Fibroblast of gingiva (primary cell): ENCODE measurements at places on chromosomes 2 and 18.

GRCh38 chr2:47654790-47655562 is 128.0 kb upstream of the MSH6 start:
- DNase-seq: no peak

DNA sequence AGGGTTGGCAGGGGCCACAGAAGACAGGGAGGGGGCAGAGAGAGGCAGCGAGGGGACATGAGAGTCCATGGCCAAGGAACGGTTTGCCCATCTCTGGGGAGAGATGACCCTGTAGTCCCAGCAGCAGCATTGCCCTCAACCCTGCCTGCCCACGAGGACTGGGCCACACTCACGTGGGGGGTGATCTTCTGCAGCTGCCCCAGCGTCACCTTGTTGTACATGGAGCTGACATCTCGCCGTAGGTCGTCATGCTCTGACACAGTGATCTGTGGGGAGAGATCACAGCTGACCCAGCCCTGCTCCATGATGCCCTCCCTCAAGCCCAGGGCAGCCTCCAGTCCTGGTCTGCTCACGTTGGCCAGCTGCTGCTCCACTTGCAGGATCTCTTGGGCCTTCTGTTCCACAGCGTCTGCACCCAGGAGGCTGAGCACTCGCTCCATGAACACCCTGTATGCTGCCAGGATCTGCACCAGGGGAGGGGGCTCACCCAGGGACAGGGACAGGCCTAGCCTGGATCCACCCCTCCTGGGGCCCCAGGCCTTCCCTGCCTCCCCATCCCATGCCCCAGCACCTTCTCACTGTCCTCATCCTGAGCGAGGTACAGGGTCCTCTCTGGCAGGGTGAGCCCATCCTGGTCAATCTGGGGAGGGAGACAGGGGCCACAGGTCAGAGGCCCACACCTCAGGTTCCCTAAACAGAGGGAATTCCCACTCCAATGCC is 2.8 kb downstream of the ECEL1 start:
- DNase-seq: no peak

- DNase-seq: peak; percentile 85
These were observed 166.3 kb downstream of the NRP2 start for GRCh38 chr2:205848601-205849000.

DNA sequence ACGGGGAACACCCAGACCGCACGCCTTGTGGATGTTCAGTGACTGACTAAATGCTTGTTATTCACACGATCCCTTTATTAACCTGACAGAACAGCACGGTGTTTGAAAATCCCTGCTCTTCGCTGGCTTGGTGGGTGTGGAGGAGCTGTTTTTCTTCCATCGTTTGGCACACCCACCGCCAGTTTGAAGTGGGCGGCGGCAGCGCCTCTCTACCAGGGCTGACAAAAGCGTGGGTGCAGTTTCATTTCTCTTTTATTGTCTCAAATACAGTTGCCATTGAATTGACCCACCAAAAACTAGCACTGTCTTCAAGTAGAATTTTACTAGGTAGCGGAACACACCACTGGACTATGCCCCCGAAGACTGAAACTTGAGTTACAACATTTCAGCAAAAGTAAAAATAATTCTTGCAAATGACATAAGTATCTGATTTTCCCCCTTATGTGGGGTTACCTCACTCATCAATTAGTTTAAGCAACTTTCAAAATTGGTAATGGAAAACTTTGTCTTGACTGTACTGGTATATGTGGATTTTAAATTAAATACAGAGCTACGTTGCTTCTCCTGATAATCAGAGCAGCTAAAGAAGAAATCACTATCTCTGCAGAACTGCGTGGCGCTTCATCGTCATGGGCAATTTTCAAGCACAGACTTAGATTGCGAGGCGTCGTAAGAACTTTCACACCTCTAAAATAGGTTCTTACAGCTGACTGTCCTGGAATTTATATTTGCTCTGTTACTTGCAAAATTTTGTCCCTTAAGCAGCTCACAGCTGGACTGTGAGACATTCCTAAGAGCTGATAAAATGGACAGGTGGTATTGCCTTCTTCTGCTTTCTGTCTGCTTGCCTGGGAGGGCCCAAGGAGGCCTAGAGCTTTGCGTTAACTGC is 60.9 kb downstream of the LDLRAD4 start:
- DNase-seq: no peak

DNA sequence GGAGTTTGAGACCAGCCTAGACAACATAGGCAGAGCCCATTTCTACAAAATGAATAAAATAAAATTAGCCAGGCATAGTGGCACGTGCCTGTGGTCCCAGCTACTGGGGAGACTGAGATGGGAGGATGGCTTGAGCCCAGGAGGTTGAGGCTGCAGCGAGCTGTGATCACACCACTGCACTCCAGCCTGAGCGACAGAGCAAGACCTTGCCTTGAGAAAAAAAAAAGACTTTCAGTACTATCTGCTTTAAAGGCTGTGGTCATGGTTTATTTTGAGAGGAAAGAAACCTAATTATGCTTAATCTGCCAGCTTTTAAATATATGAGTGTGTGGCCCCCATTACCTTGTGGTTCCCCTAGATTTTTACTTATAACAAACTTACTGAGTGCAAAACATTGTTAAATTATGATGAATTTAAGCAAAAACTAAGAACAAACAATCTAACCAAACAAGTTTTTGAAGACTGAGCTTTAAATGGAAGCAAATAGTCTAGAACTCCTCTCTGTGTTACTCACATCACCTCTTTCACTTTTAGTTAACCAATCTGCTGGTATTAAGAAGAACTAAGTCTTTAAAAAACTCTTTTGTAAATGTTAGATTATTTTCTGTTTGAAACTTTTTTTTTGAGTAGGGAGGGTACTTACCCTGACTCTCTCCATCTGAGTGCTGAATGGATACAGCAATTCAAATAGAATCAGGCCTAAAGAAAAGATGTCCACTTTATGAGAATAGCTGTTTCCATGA is 65.4 kb downstream of the EIF2AK3 start:
- DNase-seq: no peak

DNA sequence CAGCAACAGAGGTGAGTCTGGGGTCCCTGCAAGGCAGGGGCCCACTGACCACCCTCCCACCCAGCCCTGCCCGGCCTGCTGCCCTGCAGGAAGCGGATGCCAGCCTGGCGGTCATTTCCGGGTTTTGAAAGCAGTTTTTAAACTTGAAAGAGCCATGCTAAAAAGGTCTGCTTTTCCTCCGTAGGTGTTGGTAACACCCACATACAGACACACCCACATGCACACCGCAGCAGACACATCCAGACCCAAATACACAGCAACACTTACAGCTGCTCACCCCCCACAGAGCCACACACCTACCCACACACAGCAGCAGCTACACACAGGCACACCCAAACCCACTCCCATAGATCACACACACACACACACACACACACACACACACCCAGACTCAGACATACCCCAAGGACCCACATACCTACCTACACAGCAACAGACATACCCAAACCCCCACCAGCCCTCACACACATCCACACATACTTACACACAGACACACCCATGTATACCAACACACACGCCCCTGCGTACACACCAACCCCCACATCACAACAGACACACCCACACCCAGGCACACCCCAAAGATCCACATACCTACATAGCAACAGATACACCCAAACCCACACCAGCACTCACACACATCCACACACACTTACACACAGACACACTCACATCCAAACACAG is 7.6 kb downstream of the ZFP36L2 start:
- peak; percentile 23 for DNase-seq

- DNase-seq: no peak
These were observed 289.4 kb downstream of the KCNS3 start for GRCh38 chr2:18167871-18168270.

DNA sequence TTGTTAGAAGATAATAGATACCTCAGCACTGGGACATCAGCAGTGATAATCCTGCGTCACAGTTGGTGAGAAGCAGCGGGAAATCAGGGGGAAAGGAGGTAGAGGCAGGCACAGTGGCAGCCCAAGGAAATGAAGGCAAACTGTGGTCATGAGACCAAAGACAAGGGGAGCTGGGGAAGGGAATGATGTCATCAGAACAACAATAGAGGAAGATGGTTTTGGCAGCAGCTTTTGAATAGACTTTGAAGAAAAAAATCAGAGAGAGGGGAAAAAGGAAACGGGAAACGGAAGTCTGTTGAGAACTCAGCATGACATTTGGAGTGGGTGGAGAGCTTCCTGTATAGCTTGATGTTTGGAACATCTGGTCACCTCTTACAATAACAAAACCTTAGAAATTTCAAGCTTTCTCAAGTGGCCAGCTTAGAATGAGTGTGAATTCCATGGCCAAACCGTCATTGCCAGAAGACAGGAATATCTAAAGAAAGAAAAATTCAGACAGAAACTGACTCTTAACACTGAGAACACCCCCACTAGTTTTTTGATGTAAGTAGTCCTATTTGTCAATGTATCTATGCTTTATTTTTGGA is 18.4 kb upstream of the YES1 start:
- DNase-seq: peak; percentile 9

- no peak for DNase-seq
These were observed 26.8 kb upstream of the NARS1 start for GRCh38 chr18:57648414-57648813.

DNA sequence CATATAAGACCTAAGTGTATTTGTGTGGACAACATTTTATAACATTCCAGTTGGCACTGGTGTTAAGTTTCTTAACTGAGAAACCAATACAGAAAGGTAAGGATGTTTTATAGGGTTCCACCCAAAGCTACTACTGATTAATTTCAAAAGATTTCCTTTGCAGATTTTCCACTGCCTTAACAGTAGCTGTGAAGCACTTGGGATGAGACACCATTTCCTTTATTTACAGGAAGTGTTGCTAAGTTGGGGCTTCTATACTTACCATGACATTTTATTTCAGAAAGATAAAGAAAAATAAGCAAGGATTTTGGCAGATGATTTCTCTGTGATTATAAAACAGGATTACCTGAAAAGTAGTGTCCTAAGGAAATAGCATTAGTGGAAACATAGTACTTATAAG is 234.3 kb downstream of the CALCRL start:
- DNase-seq: no peak

- DNase-seq: no peak
These were observed 630.7 kb upstream of the HS6ST1 start for GRCh38 chr2:128949360-128949759.

GRCh38 chr2:58764338-58765104 is 523.4 kb upstream of the FANCL start:
- no peak for DNase-seq

DNA sequence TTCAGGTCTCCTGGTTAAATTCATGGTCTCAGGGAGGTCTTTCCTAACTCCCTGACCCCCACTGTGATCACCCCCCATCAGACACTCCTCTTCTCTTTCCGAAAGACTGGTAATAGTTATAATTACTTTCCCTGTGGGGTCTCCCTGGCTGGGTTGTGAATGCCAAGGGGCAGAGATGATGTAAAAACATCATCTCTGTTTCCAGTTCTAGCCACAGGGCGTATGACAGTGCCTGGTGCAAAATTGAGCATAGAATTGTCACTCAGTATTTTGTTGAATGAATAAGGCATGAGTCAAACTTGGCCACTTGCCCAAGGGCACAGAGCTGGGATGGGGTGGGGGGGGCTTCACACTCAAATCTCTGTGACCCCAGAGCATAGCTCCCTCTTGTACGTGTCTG is 65.2 kb downstream of the LTBP1 start:
- no peak for DNase-seq

- no peak for DNase-seq
These were observed 283.4 kb downstream of the CNTNAP5 start for GRCh38 chr2:124308319-124309062.

GRCh38 chr2:35454966-35455638 is 900.5 kb upstream of the CRIM1 start:
- no peak for DNase-seq

- DNase-seq: no peak
These were observed 1662.9 kb downstream of the SUCLG1 start for GRCh38 chr2:82796132-82796531.

GRCh38 chr18:77567205-77567604 is 317.6 kb downstream of the GALR1 start:
- no peak for DNase-seq

- no peak for DNase-seq
These were observed 2.9 kb downstream of the ALKAL2 start for GRCh38 chr2:284896-285492.

DNA sequence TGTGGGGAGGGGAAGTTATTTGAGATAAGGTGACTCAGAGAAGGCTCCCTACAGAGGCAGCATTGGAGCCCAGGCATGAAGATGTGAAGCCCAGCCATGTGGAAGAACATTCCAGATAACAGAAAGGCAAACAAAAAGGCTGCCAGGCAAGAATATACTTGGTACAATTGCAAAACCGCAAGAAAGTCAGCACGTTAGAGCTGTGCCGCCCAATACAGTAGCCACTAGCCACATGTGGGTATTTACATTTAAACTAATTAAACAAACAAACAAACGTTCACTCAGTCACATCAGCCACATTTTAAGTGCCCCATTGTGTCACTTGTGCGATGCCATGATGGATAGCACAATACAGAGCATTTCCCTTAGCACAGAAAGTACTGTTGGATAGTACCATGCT is 179.6 kb downstream of the SATB2 start:
- no peak for DNase-seq

GRCh38 chr2:207131594-207131993 is 34.2 kb downstream of the KLF7 start:
- no peak for DNase-seq

- no peak for DNase-seq
These were observed 129.5 kb downstream of the MTCL1 start for GRCh38 chr18:8834881-8835280.

GRCh38 chr2:30796699-30797098 is 10.5 kb downstream of the CAPN13 start:
- no peak for DNase-seq

DNA sequence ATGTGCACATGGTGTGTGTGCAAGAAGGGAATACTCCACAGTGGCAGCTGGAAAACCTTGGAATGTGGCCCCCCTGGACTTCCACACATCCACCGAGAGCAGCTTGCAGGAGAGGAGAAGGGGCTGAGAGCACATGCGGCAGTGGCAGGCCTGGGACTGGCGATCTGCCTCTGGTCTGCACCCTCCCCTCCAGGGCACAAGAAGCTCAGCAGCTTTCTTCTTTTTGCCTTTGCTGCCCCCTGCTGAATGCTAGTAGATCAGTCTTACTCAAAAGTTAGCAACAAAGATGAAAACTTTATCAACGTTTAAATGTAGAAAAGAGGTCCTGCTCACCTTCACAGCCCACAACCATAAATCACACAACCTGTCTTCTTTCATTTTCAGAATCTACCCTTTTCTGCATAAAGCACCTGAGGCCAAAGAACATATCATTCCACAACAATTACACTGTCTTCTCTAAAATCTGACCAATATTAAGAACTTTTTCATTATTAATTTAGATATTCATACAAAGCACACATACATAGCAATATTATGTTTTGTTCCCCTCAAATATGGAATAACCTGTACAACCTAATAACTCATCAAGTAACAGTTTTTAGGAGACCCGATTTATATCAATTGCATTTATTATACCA is 34.6 kb downstream of the TGFBRAP1 start:
- DNase-seq: peak; percentile 68

- peak; percentile 98 for DNase-seq
These were observed 2.4 kb downstream of the FHL2 start for GRCh38 chr2:105396254-105397024.

DNA sequence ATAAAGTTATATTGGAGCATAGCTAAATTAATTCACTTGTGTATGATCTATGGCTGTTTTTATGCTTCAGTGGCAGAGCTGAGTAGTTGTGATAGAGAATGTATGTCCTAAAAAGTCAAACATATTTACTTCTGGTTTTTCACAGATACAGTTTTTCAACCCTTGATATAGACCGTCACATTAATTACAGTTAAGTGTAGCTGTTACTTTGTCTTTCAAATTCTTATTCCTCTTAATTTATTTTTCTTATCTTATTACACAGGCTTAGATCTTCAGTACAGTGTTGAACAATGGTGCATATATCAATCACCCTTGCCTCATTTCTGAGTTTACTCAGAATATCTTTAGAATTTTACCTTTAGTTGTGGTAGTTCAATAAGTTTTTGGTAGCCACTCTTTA is 12.2 kb upstream of the CYRIA start:
- no peak for DNase-seq
